ENCODE measurements at places on chromosomes 13 and 19.

DNA sequence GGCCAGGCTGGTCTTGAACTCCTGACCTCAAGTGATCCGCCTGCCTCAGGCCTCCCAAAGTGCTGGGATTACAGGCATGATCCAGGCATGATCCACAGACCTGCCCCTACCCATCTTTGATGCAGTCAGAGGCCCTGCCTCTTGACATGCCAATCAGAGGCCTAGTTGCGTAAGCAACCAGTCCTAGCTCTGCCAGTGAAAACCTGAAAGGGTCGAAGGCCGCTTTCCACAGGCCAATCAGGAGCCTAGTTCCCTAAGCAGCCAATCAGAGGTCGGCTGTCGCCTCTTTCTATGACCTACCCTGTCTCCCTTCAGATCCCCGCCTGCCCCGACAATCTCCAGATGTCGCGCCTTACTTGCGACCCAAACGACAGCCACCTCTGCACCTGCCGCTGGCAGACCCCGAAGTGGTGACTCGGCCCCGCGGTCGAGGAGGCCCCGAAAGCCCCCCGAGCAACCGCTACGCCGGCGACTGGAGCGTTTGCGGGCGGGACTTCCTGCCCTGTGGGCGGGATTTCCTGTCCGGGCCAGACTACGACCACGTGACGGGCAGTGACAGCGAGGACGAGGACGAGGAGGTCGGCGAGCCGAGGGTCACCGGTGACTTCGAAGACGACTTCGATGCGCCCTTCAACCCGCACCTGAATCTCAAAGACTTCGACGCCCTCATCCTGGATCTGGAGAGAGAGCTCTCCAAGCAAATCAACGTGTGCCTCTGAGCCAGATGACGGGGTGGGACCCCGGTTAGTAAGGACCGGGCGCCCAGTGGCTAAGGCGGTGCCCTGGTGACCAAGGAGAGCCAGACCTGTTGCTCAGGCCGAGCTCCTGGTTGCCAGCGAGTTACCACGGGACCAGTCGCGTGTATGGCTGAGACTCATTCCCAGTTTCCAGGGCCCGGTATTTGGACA lies 6.3 kb downstream of the SYDE1 start:
- no peak for DNase-seq

DNA sequence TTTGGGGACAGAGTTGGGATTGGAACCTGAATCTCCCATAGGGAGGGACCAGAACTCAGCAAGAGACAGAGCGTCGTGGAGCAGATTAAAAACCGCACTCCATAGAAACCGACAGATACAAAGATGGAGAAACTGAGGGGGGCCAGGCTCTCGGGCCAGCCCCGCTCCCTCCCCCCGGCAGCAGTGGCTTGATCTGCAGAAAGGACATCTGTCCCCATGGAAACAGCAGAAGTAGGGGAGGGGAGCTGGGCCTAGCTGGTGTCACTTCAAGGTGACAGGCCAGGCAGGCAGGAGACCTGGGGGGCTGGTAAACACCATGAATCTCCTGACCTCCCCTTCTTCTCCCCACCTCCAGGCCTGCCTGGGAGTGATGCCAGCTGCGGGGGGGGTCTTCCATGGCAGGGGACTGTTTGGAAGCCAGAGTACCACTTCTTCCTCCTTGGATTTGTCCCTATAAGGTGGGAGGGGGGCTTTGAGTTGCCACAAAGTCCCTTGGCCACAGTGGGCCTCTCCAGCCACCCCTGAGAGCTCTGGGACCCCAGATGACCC lies 10.9 kb downstream of the TMIGD2 start:
- DNase-seq: no peak

DNA sequence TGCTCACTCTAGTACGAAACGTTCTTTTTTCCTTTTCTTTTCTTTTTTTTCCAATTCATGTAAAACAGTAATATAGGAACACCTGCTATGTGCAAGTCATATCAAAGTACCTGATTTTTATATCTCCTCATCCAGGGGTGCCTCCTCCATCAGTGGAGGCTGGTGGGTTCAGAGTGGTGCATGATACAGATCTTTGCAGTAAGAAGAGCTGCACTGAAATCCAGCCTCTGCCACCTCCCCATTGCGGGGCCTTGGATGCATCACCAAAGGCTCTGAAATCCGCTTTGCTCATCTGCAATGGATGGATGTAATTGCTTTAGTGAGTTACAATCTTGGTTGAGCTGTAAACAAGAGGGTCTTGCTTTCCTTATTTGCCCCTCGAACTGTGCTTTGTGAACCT lies 38.3 kb downstream of the GPR12 start:
- DNase-seq: no peak

- no peak for DNase-seq
Measured at GRCh38 chr13:102688306-102688973, 6.4 kb downstream of the METTL21C start.

DNA sequence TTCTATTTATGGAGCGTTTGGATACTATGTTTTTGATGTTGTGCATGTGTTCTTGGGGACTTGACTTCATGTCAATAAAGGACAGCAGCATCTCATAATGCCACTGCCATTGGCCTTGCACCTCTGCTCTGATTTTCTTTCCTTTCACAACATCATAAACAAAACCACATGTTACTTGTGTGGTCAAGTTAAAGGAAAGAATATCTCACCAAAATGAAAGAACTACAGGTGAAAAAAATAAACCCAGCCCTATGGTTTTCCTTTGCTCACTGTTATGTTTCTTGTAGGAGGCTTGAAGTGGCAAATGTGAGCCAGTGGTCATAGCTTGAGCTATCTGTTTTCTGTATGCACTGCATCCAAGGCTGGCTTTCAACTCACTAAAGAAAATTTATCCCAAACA lies 240.4 kb downstream of the KCNRG start:
- DNase-seq: no peak

DNA sequence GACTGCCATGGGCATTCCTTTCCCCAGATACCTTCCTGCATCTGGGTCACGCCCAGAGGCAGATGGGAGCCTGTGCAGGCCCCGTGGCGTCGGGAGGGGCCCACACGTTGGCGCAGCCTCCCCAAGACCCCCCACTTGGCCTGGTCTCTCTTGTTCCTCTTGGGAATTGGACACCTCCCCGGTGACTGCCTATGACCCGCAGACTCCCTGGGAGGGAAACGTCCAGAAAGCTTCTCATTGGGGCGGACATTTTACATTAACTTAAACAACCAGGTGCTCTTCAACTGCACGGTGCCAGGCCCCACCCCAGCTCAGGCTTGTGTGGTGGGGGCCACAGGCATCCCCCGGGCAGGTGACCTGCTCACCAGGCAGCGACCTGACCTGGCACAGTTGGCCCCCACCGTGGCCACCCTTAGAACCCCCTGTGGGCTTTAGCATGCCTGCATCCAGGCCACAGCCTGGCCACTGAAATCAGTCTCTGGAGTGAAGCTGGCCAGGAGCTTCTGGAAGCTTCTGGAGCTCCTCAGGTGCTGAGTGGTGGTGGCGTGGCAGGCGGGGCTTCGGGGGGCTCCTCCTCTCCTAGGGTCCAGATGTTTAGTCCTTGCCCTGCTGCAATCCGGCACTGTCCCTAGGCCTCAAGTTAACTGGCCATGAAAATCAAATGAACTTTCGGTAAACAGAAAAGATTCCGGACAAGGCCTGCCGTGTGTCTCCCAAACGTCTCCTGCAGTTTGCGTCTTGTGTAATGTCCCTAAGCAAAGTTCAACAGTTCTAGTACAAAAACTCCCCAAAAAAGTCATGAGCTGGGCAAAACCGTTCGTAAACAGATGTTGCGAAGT lies 8.5 kb upstream of the PROZ start:
- no peak for DNase-seq

DNA sequence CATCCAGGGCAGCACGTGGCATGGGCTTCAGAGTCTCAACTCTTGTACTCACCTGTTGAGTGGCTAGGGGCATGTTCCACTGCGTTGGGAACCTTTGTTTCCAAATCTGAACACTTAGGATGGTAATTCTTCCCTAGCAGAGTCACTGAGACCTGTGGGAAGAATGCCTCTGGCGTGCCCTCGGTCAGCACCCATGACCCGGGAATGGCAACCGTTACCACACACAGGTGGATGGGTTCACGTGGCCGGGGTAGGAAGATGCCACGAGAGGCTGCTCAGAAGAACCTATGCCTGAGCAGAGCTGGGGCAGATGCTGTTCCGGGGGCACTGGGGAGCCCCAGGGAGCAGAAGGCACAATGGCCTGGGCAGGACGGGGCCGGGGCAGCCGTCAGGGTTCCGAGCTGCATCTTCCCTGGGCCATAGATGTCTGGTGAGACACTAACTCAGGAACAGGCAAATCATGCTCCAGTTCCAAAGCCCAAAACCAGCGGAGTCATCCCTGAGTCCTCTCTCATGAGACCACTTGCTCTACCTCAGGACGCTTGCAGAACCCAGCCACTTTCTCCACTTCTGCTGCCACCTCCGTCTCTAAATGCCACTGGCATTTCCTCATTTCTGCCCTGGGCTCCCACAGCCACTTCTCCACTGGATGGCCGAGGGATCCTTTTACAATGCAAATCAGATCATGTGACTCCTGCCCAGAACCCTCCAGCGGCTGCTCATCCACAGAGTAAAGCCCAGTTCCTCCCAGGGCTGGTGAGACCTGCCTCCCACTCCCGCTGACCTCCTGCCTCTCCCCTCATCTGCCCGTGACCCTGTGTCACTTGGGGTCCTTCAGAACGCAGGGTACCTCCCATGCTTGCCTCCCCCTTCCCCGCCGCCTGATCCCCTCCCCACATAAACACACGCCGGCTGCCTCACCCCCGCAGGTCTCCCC lies 36.7 kb downstream of the FAM124A start:
- DNase-seq: no peak

DNA sequence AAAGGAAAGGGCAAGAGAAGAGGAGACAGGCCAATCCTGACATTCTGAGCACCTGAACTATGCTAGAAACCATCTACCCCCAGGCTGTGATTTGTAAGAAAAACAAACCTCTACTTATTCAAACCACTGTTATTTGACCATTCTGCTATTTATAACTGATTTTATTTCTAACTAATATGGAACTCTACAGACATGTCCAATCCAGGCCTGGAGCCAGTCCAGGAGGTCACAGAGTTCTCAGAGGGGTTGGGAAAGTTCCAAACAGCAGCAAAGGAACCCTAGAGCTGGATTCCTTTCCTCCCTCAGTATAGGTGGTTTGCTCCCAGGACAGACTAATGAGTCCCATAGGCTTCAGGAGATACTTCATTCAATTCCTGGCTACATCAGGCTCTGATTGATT lies 24.2 kb downstream of the SIAH3 start:
- DNase-seq: no peak

DNA sequence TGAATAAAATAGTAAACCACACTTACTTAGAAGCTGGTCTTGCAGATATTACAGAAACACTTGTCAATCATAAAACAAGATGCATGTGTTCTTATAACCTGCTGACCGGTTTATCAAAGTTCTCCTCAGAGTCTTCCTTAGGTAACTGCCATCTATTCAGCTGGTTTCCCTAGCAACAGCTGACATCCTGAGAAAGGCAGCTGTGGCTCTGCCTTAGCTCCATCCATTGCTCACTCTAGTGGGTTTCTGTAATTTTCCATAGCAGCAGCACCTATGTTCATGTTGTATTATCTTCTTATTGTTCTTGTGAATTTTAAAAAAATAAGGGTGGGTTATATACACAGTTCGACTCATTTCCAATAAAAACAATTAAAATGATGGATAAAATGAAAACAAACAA lies 87.8 kb downstream of the RAP2A start:
- DNase-seq: no peak

- no peak for DNase-seq
Measured at GRCh38 chr19:44530777-44531176, 1.3 kb upstream of the CEACAM20 start.

DNA sequence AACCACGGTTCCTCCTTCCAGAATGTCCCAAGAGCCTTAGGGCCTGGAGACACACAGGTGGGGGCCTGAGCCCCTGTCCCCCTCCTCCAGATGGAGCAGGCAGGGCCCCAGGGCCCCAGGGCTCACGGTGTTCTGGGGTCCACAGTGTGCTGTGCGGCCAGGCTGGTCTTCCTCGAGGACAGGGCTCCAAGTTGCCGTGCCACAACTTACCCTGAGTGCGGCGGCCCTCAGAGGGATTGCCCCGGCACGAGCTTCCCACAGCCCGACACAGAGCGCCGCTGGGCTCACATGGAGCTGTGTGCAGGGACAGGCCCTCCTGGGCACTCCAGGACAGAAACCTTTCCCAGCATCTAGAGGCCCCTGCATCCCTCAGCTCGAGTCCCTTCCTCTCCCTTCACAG lies 160.8 kb downstream of the KDM4B start:
- DNase-seq: peak; percentile 18

DNA sequence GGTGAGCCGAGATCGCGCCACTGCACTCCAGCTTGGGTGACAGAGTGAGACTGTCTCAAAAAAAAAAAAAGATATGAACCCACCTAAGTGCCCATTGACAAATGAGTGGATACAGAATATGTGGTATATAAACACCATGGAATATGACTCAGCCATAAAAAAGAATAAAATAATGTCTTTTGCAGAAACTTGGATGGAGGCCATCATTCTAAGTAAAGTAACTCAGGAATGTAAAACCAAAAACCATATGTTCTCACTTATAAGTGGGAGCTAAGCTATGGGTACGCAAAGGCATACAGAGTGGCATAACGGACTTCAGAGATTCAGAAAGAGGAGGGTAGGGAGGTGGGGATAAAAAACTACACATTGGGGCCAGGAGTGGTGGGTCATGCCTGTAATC lies 29.5 kb downstream of the PLA2G4C start:
- no peak for DNase-seq

GRCh38 chr19:10111405-10111811 lies at the start of gene P2RY11:
Gene P2RY11, plus strand, starts transcription at chr19:10111693. Its CDS starts 29 bp downstream, at chr19:10111722.
- DNase-seq: peak; percentile 84

GRCh38 chr13:20610006-20610405 lies 43.0 kb downstream of the IFT88 start:
- no peak for DNase-seq

DNA sequence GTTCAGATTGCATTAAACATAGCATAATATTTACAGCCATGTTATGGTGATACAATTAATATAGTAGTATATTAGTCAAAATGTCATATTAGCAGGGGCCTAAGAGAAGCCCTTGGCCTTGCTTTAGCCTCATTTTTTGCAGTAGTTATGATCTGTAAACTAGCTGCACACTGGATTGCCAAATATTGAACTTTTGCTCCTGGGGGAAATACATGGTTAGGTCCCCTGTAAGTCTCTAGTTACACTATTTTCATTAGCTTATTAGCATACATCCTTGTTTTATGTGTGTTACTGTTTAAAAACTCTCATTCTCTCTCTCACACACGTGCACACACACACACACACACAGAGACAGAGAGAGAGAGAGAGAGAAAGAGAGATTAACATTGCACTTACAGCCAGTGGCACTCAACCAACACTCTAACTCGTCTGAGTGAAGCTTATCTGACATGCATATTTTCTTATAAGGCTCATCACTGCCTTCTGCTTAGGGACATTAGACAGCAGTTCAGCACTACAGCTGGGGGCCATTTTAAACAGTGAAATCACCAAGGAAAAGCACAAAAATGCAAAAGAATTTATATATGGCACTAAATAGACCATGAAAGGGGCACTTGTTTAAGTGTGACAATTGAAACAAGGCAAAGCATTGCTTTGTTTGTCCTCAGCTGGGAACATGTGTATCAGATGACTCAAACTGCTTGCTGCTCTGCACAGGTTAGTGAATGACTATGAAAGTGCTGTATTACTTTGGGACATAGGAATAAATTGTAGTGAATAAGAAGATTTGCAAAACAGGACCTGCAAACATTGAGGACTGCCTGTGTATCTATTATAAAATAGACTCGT lies 278.7 kb downstream of the GPC6 start:
- no peak for DNase-seq

- DNase-seq: peak; percentile 25
Measured at GRCh38 chr13:19862481-19863313, 752 bp downstream of the ZMYM5 start.
